ENCODE measurements at places on chromosomes 13 and 19.

- no peak for DNase-seq
Measured at GRCh38 chr13:37613236-37613635, 14.7 kb upstream of the POSTN start.

- no peak for DNase-seq
Measured at GRCh38 chr13:105016266-105016665, 1519.2 kb downstream of the EFNB2 start.

- DNase-seq = no peak
Measured at GRCh38 chr19:18428173-18428786, 9.1 kb downstream of the SSBP4 start.

- DNase-seq = no peak
Measured at GRCh38 chr13:65026505-65026904, 2203.6 kb downstream of the PCDH9 start.
